ENCODE measurements at places on chromosomes 16 and 17. TPM values are rescaled to one million over a fixed set of nuclear protein-coding genes. Genes with fewer than 3 reads are reported as not detected.

- peak; percentile 99 for DNase-seq
Observed at GRCh38 chr17:42519546-42520491, 16.2 kb upstream of the NAGLU start.

DNA sequence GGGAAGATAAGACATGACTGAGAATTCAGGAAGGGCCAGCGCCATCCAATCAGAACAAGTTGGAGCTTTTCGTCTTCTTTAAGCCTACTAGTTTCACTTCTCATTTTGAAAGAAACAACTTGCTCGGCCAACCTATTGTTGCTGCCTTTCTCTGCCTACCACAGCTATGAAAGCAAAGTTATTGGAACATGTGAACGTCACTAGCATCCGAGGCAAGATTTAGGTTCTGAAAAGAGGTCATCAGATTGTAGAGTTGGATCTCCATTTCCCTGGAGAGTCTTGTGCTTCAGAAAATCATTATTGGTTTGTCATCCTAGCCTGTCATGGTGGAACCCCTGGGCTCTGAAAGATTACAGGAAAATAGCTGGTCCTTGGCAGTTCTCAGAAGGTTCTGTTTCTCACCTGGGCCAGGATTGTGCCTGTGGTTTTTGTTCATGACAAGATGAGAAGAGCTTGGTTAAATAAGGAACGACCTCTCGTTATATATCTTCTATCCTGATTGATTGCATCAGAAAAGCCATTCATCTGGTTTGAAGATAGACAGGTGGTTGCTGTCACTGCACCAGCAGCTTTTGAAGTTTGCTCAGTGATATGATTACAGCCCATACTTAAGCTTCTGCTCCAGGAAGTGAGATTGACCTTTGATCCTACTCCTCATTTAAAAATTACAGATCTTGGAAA lies 25.3 kb downstream of the CDH13 start:
- DNase-seq, result no peak

GRCh38 chr16:73066927-73067670 lies 19.2 kb upstream of the ZFHX3 start:
- peak; percentile 65 for DNase-seq

GRCh38 chr17:10513299-10514067 lies 4.9 kb downstream of the MYH1 start:
- no peak for DNase-seq

- DNase-seq, result peak; percentile 43
Observed at GRCh38 chr17:28953444-28954118, 2.3 kb upstream of the PHF12 start.

DNA sequence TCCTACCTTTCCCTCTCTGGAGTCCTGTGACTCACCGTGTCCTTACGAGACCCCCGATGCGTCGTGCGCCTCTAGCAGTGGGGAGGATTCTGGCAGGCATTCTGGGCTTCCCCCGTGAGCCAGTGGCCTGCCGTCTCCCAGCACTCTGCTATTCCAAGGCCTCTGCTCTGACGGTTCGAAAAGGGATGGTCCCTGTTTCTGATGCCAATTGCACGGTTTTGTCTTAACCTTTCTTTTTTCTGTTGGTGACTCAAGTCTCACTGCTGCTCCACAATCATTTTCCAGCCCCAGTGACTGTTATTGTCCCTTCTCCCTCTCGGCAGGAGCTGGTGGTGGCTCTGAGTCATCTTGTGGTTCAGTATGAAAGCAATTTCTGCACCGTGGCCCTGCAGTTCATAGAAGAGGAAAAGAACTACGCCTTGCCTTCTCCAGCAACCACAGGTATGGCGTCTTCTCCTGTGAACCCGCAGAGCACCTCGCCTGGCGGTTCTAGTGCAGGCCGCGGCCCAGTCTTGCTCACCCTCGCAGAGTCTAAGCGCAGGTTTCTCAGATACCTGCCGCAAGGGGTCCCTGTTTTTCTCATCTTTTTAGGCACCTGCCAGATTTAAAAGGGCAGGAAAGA lies 100.1 kb upstream of the CHMP6 start:
- DNase-seq, result peak; percentile 98

DNA sequence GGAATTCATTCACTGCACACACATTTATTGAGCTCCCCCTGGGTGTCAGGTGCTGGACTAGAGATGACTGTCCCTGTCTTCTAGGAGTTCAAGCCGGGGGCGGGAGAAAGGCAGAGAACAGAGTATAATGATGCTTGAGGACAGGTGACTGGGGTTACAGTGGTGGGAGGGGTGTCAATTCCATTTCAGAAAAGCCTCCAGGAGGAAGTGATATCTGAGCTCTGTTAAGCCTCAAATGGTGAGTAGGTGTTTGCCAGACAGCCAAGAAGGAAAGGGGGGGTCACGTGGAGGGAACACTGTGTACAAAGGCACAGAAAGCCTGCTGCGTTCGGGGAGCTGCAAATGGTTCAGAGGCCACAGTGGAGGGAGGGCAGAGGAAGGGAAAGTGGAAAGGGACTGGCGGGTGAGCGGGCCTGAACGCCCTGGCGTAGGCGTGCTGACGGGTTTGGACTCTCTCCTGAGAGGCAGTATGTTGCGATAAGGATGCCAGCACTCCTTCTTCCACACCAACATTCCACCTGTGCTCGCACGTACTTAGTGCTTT lies 9.7 kb upstream of the NXPH3 start:
- DNase-seq, result peak; percentile 38

DNA sequence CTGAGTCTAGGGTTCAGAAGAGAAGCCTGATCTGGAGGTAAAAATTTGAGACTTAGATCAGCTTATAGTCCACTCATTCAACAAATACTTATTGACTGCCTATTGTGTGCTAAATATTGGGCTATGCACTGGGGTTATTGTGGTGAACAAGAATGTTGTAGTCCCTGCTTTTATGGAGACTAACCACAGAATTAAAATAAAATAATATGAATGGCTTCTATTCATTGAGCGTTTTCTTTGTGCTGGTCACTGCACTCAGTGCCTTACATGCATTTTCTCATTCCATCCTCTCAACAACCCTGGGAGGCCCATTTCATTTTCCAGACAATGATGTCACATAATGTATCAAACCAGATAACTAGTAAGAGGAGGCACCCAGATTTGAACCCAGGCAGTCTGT lies 4.8 kb downstream of the NEK8 start:
- DNase-seq, result no peak

DNA sequence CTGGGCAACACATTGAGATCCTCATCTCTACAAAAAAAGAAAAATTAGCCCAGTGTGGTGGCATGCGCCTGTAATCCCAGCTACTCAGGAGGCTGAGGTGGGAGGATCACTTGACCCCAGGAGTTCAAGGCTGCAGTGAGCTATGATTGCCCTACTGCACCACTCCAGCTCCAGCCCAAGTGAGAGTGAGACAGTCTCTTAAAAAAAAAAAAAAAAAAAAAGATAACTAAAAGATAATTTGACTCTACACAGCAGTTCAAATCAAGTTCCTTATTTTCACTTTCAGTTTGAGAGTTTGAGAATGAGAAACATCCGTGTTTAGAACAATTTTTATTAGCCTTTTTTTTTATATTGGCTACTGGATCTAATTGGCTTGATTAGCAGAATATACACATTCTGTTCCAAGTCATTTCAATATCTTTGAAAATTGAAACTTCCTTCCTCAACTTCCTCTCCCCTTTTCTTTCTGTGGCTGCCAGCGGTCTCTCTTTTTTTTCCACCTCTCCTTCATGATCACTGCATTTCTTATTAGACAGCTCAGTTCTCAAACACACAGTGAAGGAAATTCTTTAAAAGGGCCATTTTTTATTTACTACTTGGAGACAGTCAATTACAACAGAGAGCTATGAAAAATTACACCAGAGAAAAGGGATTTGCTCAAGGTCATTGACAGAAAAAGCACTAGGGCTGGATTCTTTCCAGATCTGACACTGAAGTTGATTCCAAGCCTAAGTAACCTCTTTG lies 4.5 kb upstream of the ACSF2 start:
- no peak for DNase-seq

GRCh38 chr17:49227436-49228261 lies 2.9 kb downstream of the PHOSPHO1 start:
- peak; percentile 42 for DNase-seq

DNA sequence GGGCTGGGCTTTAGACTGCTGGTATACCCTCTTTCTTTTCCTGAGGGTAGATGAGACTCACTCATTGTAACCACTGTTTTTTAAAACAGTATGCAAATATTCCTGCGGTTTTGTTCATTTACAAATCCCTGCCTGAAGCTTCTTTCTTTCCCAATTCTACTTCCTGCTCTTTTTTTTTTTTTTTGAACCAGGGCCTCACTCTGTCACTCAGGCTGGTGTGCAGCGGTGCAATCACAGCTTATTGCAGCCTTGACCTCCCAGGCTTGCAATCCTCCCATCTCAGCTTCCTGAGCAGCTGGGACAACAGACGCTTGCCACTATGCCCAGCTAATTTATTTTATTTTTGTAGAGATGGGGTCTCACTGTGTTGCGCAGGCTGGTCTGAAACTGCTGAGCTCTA lies 8.0 kb upstream of the SULT1A1 start:
- DNase-seq, result peak; percentile 12

GRCh38 chr17:4087911-4088693 lies 54.7 kb downstream of the ZZEF1 start:
- DNase-seq, result peak; percentile 71

GRCh38 chr17:40588552-40588951 lies 23.3 kb upstream of the CCR7 start:
- DNase-seq, result no peak

SNX11 gene
- total RNA-seq, result 9.0 TPM

CA7 gene
- total RNA-seq, result not detected

ACSF3 gene
- 20.5 TPM for total RNA-seq

NHERF2 gene
- total RNA-seq, result 16.9 TPM

TBC1D3G gene
- total RNA-seq, result not detected

TBC1D3B gene
- total RNA-seq, result 1.8 TPM

ATP2C2 gene
- total RNA-seq, result not detected

HP gene
- total RNA-seq, result not detected

CD300E gene
- total RNA-seq, result not detected

TPSD1 gene
- not detected for total RNA-seq

DLX4 gene
- not detected for total RNA-seq

CCL22 gene
- not detected for total RNA-seq

KRT35 gene
- total RNA-seq, result not detected
